ENCODE measurements at places on chromosomes 6 and 20.

- DNase-seq: no peak
Measured at GRCh38 chr6:160327981-160328380, 20.2 kb upstream of the SLC22A3 start.

- peak; percentile 98 for DNase-seq
Measured at GRCh38 chr6:8108031-8108660, 5.8 kb upstream of the EEF1E1 start.

DNA sequence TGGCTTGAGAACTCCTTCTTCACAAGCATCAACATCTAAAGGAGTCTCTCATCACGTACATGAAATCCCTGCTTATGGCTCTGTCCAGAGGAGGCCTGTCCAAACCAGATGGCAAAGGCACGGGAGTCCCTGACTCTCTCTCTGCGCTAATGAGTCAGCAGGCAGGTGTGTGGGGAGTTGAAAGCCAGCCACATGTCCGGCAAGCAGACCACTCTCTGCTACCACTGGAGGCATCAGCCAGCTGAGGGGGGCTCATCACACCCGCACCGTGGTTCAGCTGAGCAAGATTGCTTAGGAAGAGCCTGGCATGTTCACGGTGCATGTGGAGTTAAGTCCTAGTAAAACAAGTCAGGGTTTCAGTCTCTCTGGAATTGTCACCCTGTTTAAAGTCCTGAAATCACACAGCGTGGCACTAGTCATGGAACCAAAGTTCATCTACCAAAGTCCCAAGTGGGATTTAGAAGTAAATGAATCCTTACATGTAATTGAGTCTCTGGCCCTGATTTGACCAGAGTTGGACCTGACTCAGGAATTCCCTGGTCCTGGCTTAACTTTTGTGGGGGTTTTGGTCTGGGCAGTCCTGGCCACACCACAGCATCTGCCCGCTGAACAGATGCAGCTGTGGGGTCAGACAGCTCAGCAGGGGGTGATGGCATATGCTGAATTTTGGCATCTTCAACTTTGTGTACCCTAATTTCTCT lies 155.2 kb upstream of the RIN2 start:
- DNase-seq: no peak

GRCh38 chr20:8156235-8157079 lies 24.4 kb downstream of the PLCB1 start:
- DNase-seq: peak; percentile 57

All from HCEC 1CT (cell line).